Fibroblast of villous mesenchyme (primary cell): ENCODE measurements at places on chromosomes 5 and 9.

DNA sequence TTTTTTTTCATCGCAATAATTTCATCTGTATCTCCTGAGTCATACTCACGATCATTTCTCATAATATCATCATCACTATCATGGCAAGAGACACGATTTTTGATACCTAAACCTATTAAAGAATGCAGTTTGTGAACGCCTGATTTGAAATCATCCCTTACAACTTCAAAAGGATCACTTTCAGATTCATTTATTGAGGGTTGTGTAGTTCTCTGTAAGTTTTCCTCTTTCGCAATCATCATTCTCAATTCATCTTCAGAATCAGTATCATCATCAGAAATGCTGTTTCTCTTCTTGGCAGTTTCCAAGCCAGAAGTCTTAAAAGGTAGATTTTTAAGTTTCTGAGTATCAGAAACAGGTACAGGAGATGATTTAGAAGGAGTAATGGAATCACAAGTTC, 9.7 kb downstream of the NOL8 start:
- DNase-seq = no peak

GRCh38 chr9:128603697-128604096, 51.3 kb downstream of the SPTAN1 start:
- no peak for DNase-seq

DNA sequence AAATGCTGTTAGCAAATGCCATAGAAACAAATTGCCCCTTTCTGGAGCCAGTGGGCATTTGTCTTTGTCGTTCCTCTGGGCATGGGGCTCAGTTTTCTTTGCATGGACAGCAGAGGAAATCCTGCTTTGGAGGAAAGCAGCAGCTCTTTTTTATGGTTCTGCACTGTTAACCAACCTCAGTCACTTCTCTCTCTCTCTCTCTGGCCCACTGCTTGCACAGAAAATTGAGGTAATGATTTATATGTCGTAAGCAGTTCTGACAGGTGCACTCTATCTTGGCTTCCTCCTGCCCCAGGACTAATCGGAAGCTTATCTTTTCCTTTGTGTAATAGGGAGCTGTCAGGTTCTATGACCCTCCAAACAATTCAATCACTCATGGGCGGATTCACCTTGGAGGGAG, 159.6 kb upstream of the GPR151 start:
- no peak for DNase-seq

GRCh38 chr9:15142878-15143534, 164.0 kb downstream of the TTC39B start:
- peak; percentile 67 for DNase-seq

DNA sequence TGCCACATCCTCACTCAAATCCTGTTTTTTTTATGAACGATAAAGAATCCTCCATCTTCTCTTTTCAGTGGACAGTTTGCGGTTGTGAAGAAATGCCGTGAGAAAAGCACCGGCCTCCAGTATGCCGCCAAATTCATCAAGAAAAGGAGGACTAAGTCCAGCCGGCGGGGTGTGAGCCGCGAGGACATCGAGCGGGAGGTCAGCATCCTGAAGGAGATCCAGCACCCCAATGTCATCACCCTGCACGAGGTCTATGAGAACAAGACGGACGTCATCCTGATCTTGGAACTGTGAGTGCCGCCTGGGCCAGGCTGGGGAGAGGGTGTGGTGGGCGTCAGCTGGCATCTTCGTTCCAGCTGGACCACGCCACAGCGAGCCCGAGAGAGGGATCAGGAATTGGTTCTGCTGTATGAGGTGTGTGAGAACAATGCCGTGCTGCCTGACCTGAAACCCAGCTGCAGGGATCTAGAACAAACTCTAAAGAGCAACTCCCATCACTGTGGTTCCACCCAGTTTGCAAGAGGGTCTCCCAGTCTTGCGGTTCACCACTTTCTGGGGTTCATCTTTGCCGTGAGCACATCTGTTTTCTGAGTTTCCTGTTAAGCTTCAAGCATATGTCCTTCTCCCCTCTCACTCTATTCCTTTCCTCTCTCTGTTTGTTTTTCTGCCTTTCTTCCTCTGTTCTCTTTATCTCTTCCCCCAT, 107.4 kb downstream of the DAPK1 start:
- no peak for DNase-seq

DNA sequence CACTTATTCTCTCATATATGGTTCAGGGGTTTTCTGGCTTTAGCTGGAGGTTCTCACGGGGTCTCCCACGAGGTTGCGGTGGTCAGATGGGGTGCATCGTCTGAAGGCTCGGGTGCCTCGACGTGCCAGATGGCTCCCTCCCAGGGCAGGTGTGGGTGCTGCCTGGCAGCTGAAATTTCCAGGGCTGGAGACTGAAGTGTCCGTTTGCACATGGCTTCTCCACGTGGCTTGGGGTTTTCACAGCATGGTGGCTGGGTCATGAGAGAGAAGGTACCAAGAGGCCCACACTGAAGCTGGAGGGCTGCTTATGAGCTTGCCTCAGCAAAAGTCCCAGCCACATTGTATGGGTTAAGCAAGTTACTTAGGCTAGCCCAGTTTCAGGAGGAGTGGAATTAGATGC, 218.6 kb downstream of the AGTPBP1 start:
- no peak for DNase-seq

- no peak for DNase-seq
Observed at GRCh38 chr5:37988454-37989046, 148.7 kb upstream of the GDNF start.

DNA sequence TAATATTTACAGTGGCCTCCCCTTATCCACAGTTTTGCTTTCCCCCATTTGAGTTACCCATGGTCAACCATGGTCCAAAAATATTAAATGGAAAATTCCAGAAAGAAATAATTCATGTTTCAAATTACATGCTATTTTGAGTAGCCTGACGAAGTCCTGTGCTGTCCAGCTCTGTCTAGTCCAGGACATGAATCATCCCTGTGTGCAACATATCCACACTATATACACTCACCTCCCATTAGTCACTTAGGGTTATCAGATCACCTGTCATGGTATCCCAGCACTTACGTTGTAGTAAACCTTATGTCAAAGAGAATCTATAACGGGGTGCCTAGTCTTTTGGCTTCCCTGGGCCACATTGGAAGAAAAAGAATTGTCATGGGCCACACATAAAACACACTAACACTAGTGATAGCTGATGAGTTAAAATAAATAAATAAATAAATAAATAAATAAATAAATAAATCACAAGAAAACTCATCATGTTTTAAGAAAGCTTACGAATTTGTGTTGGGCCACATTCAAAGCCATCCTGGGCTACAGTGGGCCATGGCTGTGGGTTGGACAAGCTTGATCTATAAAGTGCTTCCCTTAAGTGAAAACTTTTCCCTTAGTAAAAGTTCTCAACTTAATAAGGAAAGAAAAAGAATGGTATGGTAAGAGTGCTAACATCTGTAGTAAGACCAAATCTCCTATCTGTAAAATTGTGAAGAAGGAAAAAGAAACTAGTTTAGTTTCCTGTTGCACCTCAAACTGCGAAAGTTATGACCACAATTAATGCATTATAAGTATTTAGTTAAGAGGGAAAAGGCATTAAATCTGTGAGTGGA, 15.9 kb upstream of the OMD start:
- peak; percentile 49 for DNase-seq

DNA sequence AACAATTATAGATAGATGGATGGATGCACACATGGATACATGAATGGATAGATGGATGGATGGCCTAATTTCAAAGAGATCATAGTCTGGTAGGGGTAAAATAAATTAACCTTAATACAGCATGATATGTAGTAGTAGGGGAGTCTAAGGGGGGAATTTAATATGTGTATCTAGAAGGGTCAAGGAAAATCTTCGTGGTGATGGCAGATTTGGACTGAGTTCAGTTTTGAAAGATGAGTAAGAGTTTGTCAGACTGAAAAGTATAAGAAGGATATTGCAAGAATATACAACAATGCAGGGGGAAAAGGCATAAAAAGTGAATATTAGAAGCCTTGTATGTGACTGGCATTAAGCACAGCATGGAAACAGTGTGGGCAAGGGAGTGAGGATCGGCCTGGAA, 98.7 kb downstream of the ZNF462 start:
- DNase-seq = no peak

- DNase-seq = peak; percentile 74
Observed at GRCh38 chr9:116020801-116021200, 132.8 kb upstream of the PAPPA start.

DNA sequence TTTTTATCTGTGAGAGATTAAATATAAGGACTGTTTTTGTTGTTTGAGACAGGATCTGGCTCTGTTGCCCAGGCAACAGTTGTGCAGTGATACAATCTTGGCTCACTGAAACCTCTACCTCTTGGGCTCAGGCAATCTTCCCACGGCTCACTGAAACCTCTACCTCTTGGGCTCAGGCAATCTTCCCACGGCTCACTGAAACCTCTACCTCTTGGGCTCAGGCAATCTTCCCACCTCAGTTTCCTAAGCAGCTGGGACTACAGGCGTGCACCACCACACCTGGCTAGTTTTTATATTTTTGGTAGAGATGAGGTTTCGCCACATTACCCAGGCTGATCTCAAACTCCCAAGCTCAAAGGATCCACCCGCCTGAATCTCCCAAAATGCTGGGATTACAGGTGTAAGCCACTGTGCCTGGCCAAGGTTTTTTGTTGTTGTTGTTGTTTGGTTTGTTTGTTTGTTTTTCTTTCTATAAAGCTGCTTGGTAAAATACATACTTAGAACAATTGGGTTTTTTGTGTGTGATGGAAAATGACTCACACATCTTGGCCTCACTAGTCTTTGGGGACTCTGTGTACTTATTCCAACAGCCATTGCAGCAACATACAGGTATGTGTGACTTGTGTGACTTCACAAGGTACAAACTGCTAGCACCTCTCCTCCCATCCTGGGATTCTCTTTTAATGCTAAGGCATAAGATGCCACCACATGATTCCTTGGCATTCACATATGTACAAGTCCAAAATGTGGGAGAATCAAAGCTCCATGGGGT, 36.5 kb upstream of the RASA1 start:
- DNase-seq = no peak

GRCh38 chr5:123545506-123545905, 33.5 kb downstream of the CSNK1G3 start:
- DNase-seq = peak; percentile 43

DNA sequence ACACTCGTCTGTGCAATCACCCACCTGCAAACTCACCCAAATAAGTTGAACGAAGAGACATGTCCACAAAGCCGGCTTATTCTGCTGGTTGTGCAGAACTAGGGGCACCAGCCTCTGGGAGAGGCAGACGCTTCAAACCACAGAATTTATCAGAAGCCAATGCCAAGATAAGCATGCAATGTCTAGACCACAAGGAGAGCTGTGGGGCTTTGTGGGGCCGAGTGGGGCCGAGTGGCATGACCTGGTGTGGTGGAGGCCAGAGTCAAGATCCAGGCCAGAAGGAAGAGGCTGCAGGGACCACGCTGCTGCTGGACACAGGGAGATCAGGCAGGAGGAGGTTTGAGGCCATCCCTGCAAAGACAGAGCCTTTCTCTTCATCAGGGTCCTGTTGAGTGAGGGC, 259.0 kb downstream of the IRX2 start:
- no peak for DNase-seq

DNA sequence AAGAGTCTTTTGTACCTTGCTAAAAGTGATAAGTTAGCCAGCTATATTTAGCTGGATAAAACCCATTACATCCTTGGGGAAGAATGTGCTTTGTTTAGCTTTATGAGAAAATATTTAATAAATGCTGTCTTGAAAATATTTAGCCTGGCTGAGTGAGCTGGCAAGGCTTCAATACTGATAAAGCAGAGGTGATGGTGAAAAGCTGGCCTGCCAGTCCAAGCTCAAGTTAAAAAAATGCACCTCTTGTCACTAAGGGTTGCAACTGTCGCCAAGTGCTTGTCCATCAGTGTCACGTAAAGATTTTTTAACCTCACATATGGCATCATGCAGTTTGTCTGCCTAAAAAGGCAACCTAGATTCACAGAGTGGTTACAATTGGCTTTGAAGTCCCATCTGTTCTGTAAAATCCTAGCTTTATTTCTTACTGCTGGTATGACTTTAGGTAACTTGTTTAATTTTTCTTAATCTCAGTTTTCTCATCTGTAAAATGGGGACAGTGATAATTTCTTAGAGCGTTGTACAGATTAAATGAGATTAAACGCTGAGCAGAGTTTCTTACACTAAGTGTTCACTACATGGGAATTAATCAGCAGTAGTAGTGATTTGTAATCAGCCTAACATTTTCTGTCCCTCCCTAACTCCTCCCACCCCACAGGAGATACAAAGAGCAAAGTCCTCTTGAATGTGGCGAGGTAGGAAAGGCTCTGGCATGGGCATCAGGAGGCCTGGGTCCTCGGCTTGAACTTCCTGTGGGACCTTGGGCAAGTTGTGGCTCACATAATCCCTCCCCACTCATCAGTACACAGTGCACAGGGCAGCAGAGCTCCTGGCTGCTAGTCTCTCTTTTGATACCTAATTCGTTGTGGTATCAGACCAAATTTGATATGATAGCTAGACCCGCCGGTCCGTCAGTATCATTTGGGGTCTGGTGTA, 48.7 kb downstream of the PIK3R1 start:
- DNase-seq = peak; percentile 63

DNA sequence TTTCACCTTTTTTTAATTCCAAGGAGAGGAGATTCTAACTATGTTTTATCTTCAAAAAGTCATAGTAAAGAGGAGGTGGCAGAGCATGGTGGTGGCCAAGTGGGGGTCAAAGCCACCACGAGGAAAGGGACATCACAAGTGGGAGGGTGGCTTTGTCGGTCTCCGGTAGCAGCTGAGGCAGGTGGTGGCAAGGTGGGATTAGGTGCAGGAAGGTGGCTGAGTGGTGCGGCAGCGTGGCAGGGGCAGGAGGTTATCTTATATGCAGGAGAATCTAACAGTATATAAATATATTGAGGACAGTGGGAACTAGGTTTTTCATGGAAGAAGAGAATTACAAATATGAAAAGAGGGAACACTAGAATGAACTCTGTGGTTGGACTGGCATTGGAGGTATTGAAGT, 196.8 kb downstream of the FSTL4 start:
- DNase-seq = no peak

DNA sequence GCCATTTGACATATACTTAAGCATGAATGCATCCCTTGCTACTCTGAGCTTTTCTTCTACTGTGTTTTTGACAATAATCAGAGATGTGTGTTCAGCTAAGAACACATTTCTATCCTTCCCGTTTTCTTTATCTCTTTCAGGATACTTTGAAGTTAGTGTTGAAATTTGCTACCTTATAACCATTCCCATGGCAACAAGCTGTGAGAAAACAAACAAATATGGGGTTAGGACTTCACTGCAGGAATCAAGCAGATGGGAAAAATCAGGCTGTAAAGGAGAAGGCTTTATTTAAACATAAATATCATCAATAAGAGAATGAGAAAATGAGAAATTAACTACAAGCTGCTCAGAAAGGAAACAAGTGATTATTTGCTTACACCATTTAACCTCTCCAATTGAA, 35.2 kb downstream of the ZCCHC9 start:
- peak; percentile 3 for DNase-seq

DNA sequence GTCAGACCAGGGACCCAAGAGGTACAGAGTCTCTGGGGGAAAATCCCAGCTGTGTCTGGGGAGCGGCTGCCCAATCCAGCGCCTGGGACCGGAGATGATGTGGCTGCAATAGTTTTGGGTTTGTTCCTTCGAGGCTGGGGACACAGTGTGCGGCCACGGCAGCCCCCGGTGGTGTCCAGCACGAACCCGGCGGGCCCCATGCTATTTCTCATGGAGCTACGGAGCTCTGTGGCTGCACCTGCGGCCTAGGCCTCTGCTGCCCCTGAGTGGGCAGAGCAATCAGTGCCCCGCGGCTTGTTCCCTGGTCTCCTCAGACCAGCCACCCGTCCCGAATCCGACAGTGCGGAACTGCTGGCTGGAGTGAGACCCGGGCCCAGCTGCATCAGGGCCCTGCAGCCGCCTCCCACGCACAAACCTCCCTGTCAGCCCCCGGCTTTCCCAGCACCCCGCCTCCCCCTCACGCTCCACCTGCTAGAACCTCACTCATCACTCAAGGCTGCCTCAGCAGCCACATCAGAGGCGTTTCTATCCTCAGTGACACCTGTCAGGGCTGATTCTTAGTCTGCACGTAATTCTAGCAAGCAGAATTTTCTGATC, 29.0 kb downstream of the SARDH start:
- DNase-seq = no peak
